ENCODE measurements at places on chromosomes 5 and 9. TPM values are rescaled to one million over a fixed set of nuclear protein-coding genes. Genes with fewer than 3 reads are reported as not detected.

Gene GADD45G
- total RNA-seq: not detected

GRCh38 chr5:160155017-160155750 lies 35.9 kb upstream of the PWWP2A start:
- H3K4me1 ChIP-seq: no peaks in the 10 kb centered on the region
- H3K4me3 ChIP-seq: no peak overlapping the region
- no peaks in the 10 kb centered on the region for H3K36me3 ChIP-seq
- DNase-seq: peak; percentile 32
- no peak overlapping the region for H3K27ac ChIP-seq
- H3K27me3 ChIP-seq: no peaks in the 10 kb centered on the region

DNA sequence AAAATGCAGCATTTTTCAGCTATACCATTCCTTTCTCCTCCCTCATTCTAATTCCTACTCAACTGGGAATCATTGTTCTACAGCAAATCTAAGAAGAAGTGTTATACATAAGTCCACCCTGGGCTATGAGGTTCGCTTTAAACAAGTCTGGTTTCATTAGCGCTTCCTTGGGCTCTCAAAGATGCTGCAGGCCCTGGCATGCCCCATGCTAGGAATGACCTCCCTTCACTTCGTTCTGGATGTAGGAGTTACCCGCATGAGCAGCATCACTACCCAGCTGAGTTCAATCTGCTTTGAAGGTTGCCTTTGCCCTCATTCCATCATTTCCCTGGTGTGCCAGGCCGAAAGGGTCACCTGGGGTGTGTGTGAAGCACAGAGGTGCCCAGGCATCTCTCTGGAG lies 35.4 kb downstream of the F2R start:
- no peak for DNase-seq
- H3K27me3 ChIP-seq: no peaks in the 10 kb centered on the region
- H3K4me3 ChIP-seq: no peak overlapping the region
- H3K27ac ChIP-seq: no peak overlapping the region
- H3K4me1 ChIP-seq: peaks cover 9% of the 10 kb centered on the region
- no peaks in the 10 kb centered on the region for H3K36me3 ChIP-seq

GRCh38 chr9:1337169-1337568 lies 287.0 kb downstream of the DMRT2 start:
- no peak overlapping the region for H3K27ac ChIP-seq
- no peak overlapping the region for H3K4me3 ChIP-seq
- no peaks in the 10 kb centered on the region for H3K4me1 ChIP-seq
- DNase-seq: peak; percentile 79

DNA sequence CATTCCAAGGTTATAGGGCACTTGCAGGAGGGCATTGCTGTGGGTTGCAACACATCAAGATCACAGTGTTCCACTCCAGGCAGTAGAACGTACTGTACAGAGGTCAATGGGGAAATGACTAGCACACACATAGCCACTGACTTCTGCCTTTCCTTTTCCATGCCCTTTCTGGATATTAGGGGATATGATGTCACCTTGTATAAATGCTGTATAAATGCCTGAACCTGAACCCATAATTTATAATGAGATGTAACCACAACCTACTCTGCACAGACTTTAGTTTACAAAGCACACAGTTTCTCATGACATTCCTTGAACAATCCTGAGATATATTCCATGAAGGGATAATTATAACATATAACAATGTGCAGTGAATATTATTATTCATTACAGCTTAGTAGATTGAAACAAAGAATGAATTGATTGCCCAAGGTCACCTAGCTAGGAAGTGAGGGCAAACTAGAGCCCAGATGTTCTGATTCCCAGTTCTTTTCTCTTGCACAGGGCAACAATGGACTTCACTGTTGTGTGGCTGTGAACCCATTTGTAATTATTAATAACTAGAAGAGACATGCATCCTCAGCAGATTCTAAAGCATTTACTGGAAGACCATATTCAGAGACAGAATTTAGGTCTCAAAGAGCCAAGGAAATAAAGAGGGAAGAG lies 5.6 kb upstream of the ABLIM3 start:
- H3K27me3 ChIP-seq: no peaks in the 10 kb centered on the region
- no peak overlapping the region for H3K4me3 ChIP-seq
- peak; percentile 77 for DNase-seq
- H3K27ac ChIP-seq: peak overlapping the region; percentile 88
- no peaks in the 10 kb centered on the region for H3K36me3 ChIP-seq
- peaks cover 65% of the 10 kb centered on the region for H3K4me1 ChIP-seq

DNA sequence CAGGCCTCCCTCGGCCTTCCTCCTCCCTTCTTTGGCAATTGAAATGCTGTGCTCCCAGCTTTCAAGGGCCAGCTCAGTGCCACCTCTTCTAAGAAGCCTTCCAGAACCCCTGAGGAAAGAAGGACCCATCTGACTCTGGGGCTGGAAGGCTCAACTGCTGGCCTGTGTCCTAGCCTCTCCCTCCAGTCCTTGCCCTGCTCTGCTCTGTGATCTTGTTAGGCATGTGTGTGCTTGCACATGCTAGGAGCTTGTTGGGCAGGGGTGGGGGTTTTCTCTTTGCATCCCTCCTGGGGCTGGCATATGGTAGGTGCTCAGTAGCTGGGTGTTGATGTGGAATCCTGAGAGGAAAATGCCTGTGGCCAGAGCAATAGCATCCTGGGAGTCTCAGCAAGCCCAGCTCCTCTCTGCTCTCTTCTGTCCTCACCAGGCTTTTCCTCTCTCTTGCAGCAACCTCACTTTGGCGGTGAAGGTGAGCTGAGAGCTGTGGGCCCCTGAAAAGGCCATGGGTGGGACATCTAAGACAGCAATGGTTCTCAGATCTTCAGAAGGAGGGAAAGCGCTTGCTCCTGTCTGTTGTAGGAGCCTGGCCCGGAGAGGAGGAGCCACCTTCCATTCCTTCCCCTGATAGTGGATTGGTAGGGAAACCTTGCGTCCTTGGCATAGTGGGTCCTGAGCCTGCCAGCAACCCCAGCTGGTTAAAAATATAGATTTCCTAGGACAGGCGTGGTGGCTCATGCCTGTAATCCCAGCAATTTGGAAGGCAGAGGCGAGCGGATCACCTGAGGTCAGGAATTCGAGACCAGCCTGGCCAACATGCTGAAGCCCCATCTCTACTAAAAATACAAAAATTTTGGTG lies 9.9 kb downstream of the DOLK start:
- DNase-seq: no peak
- H3K27me3 ChIP-seq: no peaks in the 10 kb centered on the region
- H3K4me1 ChIP-seq: no peaks in the 10 kb centered on the region
- H3K36me3 ChIP-seq: no peaks in the 10 kb centered on the region
- no peak overlapping the region for H3K4me3 ChIP-seq
- no peak overlapping the region for H3K27ac ChIP-seq

Gene KLHL9
- total RNA-seq: 9.8 TPM
